Stimulated activated CD8-positive, alpha-beta memory T cell treated with anti-CD3 and anti-CD28 coated beads, Interleukin-2, amount 100 ng/mL, for 1 hour (primary cell): ENCODE measurements at places on chromosomes 7 and 10.

- DNase-seq: no peak
These were observed 16.1 kb downstream of the NUDT13 start for GRCh38 chr10:73126343-73126742.

DNA sequence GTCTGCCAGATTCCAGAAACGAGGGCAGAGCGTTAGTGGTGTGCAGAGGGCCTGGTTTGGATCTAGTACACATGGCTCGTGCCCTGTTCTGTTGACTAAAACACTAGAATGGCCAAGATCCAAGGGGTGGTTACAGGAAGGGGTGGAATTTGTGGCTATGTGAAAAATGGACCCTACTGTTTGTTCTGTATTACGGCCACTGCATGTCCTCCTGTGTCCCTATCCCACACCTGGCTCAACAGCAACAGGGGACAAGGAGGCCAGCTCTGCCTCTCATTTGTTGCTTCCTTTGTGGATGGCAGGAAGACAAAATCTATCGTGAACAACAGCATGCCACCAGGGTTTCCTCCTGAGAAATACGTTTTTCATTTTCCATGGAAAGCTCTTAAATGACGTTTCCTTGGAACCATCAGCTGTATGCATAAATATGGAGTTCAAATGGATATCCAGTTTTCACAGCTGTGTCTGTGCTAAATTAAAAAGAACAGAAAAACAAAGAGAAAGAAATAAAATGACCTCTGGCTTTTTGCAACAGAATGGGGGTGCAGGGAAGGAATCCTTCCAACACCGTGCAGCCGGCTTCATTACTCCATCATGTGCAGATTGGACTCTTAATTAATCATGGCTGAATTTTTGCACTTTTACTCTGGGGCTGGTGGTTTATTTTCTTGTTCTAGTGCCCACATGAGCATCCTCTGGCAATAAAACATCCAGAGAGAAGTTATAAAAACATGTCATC is 318.9 kb downstream of the CXCL12 start:
- no peak for DNase-seq

DNA sequence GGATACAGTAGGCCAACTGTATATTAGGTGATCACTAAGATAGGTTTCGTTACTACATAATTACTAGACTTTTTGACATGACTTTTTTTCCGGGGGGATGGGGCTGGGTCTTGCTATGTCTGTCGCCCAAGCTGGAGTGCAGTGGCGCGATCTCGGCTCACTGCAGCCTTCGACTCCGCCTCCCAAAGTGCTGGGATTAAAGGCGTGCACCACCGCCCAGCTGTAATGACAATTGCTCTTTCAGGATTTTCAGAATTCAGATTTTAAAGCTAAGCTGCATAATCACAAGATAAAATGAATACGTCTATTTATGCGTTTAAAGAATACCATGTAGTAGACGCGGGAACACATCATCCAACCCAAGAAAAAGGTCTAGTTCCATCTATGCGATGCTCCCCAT is 982 bp downstream of the IDI1 start:
- no peak for DNase-seq

DNA sequence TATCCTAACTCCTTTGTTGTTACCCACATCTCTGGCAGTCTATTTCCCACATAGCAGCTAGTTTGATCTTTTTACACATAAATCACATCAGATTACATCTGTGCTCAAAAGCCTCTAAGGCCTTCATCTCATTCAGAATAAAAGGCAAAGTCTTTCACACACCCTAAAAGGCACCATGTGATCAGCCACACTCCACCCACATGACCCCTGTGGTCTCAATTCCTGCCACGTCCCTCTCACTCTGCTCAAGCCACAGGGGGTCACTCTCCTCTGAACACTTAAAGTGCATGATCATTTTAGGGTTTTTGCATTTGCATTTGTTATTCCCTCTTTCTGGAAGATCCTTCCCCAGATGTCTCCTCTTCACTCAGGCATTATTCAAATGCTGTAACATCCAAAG is 30.8 kb downstream of the ELAPOR2 start:
- no peak for DNase-seq

DNA sequence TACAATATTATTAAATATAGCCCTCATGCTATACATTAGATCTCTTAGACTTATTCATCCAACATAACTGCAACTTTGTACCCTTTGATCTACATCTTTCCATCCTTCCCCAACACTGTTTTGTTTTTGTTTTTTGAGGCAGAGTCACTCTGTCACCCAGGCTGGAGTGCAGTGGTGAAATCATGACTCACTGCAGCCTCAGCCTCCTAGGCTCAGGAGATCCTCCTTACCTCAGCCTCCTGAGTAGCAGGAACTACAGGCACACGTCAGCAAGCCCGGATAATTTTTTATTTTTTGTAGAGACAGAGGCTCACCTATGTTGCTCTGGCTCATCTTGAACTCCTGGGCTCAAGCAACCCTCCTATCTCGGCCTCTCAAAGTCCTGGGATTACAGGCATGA is 53.3 kb downstream of the NT5C2 start:
- DNase-seq: no peak

- no peak for DNase-seq
These were observed 59.8 kb upstream of the PDSS1 start for GRCh38 chr10:26637521-26638275.

- DNase-seq: no peak
These were observed 228.7 kb downstream of the FRMD4A start for GRCh38 chr10:14102056-14102455.

DNA sequence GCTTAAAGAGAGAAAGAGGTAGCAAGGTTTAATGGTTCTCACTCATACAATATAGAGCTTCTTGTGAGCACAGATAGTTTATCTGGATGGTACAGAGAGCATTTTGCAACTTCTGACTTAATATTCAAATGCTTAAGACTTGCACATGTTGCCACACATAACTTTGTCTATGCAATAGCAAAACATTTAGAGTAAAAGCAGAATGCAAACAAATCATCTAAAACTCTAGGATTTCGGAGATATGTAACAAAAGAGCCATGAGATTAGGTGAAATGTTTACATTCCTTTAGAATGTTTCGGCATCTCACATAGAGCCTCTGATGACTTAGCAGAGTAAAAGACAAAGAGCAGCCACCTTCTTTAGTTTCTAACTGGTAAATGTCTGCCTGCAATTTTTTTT is 717.1 kb upstream of the LRRN3 start:
- DNase-seq: no peak

GRCh38 chr10:78759456-78760120 is 309.2 kb upstream of the ZMIZ1 start:
- no peak for DNase-seq

GRCh38 chr10:60189861-60190475 is 199.7 kb downstream of the ANK3 start:
- no peak for DNase-seq

DNA sequence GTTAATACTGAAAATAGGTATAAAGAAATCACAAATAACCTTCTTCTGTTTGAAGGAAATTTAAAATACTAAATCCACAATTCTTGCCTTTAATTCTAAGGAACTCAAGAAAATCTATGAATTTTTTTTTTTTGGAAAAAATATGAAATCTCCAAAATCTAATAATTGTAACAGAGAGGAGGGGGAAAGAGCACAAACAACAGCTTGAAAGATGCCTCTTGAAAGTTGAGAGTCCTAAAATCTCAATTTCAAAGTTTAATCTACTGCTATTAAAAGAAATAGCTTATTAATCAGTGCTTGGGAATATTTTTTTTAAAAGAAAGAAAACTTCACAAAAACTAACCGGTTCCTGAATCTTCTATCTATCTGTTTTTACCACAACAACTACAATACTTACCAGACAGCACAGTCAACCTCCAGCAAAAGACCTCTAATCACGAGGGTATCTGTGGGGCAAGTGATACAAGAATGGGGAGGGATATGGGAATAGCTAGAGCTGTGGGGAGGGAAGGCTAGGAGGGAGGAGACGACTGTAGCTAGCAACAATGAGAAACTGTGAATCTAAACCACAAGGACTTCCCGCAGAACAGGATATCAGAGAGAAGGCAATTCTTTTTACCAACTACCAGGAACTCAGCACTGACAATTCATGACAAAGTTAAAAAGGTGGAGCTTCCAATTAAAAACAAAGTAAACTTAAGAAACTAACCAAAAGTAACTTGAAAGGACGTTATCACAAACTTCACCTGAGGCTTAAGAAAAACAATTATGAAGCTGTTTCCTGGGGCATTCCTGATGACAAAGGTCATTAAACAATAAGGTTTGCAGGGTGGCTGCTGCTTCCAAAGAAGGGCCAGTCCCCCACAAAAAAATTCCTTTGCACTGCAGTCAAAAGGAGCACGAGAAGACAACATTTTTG is at the start of gene USP54:
Gene USP54 (minus strand): TSS at position 462 of the 919 bp plus-strand sequence. CDS start 15,684 bp downstream, outside the sequence.
- DNase-seq: no peak
